Motor neuron (in vitro differentiated cells): ENCODE measurements at places on chromosomes 2 and 18. TPM values are rescaled to one million over a fixed set of nuclear protein-coding genes. Genes with fewer than 3 reads are reported as not detected.

GRCh38 chr2:164719996-164720941, 99.0 kb upstream of the GRB14 start:
- ATAC-seq: no peak

- no peak for ATAC-seq
Observed at GRCh38 chr2:26940001-26940400, 30.4 kb upstream of the MAPRE3 start.

DNA sequence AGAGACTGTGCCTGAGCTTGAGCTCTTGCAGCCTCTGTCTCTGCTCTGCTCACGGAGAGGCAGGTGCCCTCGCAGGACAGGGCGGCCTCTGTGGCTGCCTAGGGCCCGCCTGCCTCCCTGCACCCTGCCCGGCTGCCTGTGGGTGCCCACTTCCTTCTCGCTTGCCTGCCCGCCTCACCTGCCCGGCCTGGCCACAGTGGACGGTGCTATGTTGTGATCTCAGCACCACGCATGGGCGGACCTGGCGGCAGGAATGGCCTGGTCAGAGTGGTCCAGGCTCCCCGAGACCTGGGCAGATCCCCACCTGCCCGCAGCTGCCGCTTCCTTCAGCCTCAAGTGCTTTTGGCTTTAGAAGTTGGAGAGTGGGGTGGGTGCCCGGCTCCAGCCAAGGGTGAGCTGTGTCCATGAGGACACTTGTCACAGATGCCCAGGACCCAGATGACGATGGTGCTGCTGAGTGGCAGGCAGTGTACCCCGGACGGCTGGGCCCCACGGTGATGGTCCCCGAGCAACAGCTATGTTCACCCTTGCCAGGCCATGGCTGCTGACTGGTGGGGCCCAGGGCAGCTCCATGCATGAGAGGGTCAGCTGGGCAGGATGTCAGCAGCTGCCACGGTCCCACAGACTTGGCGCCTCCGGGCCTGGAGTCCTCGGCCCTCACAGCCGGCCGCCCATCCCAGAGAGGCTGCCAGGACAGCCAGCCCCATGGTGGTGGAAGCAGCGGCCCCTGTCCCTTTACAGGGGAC, 25.3 kb downstream of the RTP5 start:
- ATAC-seq: peak; percentile 7

DNA sequence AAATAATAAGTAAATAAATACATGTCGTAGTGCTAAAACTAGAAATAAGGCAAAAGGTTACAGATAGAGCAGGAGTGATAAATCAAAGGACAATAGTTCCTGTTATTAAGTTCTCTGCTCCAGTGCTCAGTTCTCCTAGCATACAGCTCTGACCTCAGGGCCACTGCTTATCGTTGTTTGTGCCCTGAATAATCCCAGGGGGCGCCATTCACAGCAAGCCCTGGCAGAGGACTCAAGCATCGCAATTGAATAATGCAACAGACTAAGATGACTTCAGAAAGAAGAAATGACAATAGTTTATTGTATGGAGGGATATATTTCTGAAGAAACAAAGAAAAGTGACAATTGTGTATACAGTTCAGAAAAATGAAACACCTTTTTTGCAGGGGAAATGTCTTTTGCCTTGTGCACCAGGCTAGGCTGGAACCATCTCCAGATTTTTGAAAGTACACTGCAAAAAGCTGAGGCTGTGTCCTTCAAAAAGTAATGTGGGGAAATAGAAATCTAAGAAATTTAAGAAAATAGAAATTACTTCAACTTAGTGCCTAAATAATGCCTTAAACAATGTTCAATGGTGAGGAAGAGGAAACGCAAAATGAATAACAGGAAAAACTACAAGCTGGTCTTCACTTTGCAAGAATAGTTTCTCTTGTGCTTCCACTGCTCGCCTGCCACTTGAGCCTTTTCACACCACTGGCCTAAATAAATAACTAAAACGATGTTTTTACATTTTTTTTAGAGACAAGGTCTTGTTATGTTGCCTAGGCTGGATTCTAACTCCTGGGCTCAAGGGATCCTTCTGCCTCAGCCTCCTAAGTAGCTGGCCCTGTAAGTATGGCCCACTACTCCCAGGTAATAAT, 19.0 kb upstream of the CCNYL1 start:
- no peak for ATAC-seq

- peak; percentile 68 for ATAC-seq
Observed at GRCh38 chr2:240685771-240686371, 3.2 kb upstream of the AQP12B start.

- peak; percentile 46 for ATAC-seq
Observed at GRCh38 chr2:190679813-190680591, 31.1 kb downstream of the NAB1 start.

- no peak for ATAC-seq
Observed at GRCh38 chr2:138094031-138094430, 129.8 kb downstream of the HNMT start.

DNA sequence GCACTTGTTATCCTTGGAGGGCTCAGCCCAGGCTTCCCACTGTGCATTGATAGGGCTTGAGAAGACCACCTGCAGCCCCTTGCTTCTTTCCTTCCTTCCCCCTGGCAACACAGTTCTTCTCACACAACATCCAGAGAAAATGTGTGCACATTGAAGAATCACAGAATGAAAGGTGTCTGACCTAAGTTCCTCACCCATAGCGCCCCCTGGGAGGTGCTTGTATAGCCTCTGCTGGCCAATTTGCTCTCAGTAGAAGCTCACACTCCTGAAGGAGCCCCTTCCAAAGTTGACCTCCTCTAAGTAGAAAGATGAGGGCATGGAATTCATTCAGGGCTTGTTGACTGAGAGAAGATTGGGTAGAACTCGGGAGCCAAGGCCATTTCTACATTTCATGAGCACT, 758.4 kb upstream of the KLHL29 start:
- no peak for ATAC-seq

GRCh38 chr2:89851583-89851905, 1160.1 kb downstream of the RPIA start:
- no peak for ATAC-seq

DNA sequence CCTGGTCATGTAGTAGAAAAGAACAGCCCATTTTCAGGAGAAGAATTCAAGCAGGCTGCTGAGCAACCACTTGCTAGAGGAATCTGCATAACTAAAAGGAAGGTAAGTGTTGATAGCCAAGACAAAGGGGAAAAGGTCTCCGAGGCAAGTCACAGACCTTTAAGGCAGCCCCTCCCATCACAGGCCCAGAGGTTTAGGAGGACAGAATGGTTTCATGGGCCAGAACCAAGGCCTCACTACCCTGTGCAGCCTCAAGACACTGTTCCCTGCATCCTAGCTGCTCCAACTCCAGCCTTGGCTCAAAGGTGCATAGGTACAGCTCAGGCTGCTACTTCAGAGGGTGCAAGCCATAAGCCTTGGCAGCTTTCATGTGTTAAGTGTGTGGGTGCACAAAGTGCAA, 238.6 kb upstream of the CYP26B1 start:
- ATAC-seq: no peak

DNA sequence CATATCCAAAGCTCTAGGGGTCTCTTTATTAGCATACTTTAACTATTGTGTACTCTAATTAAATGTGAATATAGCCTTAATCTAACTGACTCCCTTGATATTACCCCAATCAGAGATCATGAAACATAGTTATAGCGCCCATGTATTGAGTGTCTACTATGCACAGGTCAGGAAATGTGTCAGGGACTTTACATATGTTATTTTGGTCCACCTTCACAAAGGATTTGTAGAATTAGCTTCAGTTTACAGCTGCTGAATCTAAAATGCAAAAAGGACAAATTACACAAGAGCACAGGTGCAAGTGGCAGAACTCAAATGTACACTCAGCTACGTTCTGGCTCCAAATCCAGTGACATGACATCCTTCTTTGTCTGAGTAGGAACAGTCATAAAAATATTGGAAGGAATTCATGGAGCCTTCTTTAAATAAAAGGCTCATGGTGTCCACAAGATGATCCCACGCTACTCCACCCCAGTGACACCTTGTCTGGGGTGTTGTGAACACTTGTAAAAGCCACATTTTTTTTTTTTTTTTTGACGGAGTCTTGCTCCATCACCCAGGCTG, 38.7 kb upstream of the ATL2 start:
- ATAC-seq: no peak

- ATAC-seq: no peak
Observed at GRCh38 chr2:49936965-49937364, 782.6 kb upstream of the FSHR start.

DNA sequence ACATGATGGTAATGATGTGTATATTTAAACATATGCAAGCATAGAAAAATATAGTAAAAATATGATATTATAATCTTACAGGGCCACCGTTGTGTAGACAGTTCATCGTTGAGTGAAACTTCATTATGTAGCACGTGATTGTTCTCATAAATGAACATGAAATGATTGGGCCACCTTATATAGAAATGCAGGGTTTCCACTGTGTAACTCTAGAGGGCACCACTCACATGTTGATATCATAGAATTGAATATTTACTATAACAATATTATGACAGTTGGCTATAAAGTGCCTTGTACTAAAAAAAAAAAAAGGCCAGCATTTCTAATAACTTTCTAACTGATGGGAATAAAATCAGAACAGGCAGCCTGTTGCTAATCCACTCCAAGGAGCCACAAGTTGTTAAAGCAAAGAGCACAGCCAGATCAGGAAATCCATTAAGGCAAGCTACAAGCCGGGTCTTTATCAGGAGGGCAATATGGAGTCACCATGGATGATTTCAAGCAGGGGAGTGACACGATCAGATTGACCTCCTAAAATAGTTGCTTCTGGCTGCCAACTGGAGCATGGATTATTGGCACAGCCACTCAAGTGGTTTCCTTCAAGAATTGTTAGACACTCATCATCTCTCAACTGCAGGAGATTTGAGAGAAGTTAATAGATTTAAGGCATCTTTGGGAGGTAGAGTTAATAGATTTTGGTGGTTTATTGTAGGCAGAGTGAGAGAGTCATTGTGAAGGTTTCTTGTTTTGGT, 16.7 kb downstream of the IL1F10 start:
- no peak for ATAC-seq

GRCh38 chr2:68828887-68829708, 42.1 kb downstream of the BMP10 start:
- peak; percentile 90 for ATAC-seq

- no peak for ATAC-seq
Observed at GRCh38 chr2:208584378-208584985, 177.9 kb downstream of the PTH2R start.

DNA sequence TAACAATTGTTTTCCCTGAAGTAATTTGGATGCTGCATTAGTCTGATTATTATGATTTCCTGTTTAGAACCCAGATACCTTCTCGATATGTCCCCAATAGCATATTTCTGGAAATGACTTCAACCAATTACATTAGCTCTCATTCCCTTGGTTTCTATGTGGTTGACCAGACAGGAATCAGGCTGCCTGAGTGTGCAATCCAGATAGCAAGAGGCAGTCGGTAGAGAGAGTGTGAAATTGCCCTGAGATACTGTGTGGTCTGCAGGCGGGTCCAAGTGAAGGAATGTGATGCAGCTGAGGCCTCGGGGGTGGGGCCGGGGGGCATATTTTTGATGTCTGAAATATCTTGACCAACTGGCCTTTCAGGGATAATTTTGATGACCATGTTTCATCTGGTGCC, 143.9 kb upstream of the ITGA6 start:
- ATAC-seq: no peak

DNA sequence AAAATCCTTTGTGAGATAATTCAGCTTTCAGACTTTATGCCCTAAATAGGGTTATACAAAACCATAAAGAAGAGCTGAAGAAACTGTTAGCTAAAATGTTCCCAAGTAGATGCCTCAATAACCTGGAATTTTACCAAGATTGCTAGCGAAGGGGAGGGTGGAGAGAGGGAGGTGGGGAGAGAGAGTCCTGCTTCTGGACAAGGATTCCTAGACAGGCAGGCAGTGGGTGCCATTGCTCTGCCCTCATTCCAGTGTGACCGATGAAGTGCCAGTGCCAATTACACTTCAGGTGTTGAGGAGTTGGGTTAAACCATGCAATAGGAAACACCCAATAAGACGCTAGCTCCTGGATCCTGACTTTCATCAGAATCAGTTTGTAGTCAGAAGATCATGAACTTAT, 18.1 kb downstream of the LAPTM4A start:
- no peak for ATAC-seq

DNA sequence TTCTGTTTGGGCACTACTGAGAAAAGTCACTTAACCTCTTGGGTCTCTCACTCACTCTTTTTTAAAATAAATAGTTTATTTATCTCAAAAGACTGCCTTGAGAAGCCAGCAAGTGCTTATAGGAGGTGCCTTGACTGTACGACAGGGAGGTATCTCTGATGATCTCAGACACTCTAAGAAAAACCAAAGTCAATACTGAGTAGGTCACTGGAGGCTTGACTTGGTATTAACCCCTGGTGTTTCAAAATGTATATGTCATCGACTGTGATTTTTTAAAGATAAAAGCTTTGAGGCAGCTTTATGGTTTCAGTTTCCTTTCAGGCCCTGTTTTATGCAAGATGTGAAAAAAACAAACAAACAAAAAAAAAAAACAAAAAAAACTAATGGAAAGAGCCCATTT, 33.7 kb downstream of the MREG start:
- ATAC-seq: no peak

- no peak for ATAC-seq
Observed at GRCh38 chr18:31497404-31497835, 557 bp upstream of the DSG2 start.

- no peak for ATAC-seq
Observed at GRCh38 chr2:12759248-12759647, 42.5 kb downstream of the TRIB2 start.

The LIMS4 gene
- 2.4 and 3.2 TPM in 2 replicates for total RNA-seq

The TMEM200C gene
- total RNA-seq: 4.9 and 5.1 TPM in 2 replicates

The KLHL30 gene
- total RNA-seq: 0.18 and 0.21 TPM in 2 replicates

The FRZB gene
- 32.1 and 56.8 TPM in 2 replicates for total RNA-seq

The UGT1A5 gene
- total RNA-seq: 0.47 TPM in 1 of 2 replicates, not detected in the other

The AMER3 gene
- total RNA-seq: 10.4 and 11.9 TPM in 2 replicates

The CD207 gene
- 0.37 and 0.88 TPM in 2 replicates for total RNA-seq

The APCDD1 gene
- 9.4 and 10.2 TPM in 2 replicates for total RNA-seq

The CROCC2 gene
- total RNA-seq: 0.54 and 5.6 TPM in 2 replicates

The OTOS gene
- total RNA-seq: not detected in 2 replicates

The ASB18 gene
- 0.17 TPM in 1 of 2 replicates, not detected in the other for total RNA-seq

The DES gene
- total RNA-seq: 0.38 and 0.66 TPM in 2 replicates

The CAVIN2 gene
- 0.36 and 0.85 TPM in 2 replicates for total RNA-seq

The CFC1 gene
- 0.75 and 1.0 TPM in 2 replicates for total RNA-seq

The PEX13 gene
- 18.8 and 22.3 TPM in 2 replicates for total RNA-seq
